Sciatic nerve (tissue), 2 donors: ENCODE measurements at places on chromosomes 12 and 14.

DNA sequence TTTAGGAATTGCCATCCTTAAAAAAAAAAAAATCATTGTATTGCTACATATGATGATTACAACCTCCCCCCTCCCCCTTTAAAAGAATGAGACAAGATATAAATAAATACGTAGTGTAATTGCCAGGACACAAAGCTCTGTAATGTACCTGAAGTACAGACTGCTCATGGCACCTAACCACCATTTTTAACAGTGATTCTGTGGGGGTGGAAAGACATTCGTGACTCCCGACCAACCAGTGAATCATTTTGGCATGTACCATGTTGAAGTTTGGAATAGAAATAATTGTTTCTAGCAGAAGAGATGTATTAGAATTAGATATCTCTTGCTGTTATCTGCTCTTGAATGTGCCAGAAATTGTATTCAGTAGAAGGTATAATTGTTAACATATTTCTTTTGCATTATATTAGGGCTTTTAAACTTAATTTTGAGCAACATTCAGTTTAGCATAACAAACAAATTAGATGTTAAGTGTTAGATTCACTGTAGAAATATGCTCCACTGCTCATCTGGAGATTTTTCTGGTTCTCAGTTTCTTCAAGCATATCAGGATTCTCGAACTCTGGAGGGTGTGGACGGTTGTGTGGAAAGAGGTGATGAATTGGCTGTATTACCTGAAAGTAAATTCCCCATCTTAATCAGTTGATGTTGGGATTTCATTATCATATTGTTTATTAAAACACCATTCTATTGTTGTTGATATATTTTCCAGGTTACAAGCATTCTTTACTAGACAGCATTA lies 31.1 kb downstream of the FRS2 start:
- DNase-seq: no peak

- no peak for DNase-seq
Measured at GRCh38 chr14:95286645-95287044, 33.1 kb downstream of the CLMN start.

DNA sequence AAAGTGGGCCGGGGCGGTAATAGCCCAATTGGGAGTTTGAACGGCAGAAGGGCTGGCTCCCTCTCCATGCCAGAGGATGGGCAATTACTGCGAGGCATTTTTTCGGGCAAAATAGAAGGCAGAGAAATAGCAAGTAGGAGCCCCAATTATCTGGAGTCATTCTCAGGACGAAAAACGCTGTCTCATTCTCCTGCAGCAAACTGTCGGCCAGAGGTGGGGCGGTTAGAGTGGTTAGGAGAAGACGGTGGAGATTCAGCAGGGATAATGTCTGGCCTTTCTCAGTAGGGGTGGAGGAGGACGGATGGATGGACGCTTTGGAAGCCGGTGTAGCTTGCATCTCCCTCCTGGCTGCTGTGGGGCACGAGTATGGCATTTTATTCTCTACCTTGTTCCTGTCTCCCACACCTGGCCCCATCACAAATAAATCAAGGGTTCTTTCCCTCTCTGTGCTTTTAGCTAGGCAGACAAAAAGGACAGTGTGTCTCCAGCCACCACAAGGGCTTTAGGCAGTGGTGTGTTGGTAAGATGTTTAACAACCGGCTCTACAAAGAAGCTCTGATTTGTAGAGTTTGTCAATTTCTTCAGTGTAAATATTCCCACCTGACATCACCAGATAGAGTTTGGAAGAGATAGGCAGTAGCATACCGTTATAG lies 140.5 kb upstream of the LHX5 start:
- DNase-seq: no peak

DNA sequence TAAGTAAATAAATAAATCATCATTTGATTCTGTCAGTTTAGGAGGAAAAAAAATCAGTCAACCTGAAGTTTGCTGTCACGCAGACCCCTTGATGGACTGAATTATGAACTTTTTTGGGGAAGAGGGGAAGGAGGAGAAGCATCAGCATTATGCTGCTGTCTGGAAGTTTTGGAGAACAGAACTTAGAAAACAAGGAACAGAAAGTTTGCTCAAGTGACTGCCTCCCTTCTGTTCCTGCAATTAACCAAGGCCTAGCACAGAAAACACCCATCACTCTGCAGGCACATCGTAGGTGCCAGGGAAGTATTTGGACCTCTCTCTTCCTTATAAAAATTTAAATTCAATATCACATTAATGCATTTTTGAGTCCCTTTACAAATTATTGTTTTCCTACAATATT lies 283.8 kb downstream of the VRK1 start:
- DNase-seq: no peak

DNA sequence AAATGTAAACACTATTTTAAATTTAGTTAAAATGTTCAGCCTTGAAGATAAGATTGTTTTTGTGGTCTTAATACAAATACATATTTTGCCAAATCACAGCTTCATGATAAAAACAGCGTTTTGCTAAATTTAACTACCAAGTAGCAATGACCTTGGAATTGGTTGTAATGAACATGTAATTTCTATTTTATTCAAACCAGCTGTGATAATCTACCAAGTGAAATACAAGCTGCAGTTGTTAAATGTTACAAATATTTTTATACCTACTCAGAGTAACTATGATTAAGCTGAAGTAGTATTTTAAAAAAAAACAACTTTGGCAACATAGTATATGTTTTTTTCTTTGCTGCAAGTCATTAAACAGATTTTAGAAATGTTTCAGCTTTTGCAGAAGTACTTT lies 96.2 kb downstream of the CPSF2 start:
- DNase-seq: no peak

- no peak for DNase-seq
Measured at GRCh38 chr12:66387117-66387516, 84.8 kb downstream of the HELB start.

GRCh38 chr12:34392741-34393085 lies 370.4 kb downstream of the ALG10 start:
- DNase-seq: peak; percentile 45

- DNase-seq: no peak
Measured at GRCh38 chr12:103456006-103456405, 39.8 kb downstream of the C12orf42 start.

GRCh38 chr12:70251226-70251625 lies 8.0 kb downstream of the CNOT2 start:
- no peak for DNase-seq

GRCh38 chr12:31589904-31590641 lies 863 bp downstream of the DENND5B start:
- peak; percentile 77 for DNase-seq

DNA sequence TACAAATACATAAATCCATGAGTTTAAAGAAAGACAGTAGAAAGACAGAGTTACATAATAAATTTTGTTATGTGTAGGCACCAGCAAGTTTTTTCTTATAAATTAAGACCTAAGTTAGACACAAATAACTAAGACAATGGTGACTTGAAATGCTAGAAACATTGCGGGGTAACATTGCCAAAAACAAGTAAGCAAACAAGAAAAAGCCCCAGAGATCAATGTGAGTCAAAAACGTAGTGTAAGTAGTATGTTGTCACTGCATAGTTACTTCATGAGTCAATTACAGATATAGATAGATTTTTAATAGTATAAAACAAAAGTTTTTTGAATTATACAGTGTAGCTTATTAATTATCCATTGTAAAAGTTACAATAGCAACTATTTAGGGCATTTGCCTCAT lies 83.4 kb downstream of the CNTN1 start:
- DNase-seq: no peak

DNA sequence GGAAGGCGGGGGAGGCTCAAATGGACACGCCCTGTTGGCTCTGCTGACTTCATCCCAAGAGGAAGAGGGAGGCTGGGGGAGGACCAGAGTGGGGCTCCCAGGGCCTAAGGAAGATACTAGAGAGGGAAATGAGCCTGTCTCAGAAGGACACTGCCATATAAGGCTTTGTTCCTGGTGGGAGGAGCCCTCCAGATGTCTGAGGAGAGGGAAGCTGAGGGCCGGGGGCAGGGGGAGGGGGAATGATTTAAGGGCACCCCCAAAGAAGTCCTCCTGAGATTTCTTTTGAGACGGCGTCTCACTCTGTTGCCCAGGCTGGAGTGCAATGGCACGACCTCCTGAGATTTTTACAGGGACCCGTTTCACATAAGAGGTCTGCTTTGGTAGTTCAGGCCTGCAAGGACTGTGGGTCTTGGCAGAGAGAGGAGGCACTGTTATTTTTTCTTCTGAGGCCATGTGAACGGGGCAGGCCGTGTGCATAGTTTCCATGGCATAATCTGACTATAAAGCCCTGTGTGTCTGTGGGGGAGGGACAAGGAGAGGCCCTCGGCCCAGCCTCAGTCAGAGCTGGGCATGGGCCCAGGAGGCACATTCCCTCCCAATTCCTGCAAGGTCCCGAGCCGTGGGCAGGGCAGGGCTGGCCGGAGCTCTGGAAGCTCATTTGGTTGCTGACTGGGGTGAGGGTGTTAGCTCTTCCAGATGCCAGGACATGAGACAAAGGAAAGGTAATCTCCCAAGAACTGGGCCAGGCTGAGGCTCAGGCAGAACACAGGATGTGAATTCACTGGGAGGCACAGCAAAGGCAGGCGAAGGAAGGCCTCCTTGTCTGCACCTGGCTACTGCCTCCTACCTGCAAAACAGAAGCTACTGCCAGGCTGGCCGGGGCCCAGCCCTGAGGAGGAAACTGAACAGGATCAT lies 22.2 kb upstream of the PLEKHG3 start:
- DNase-seq: peak; percentile 85

GRCh38 chr14:22427771-22428231 lies 161.2 kb downstream of the DAD1 start:
- no peak for DNase-seq

GRCh38 chr12:106154751-106155273 lies 16.1 kb upstream of the NUAK1 start:
- DNase-seq: no peak

GRCh38 chr14:105531894-105532623 lies 5.7 kb downstream of the TMEM121 start:
- no peak for DNase-seq

- no peak for DNase-seq
Measured at GRCh38 chr14:77498984-77499527, 440 bp upstream of the ISM2 start.

GRCh38 chr12:25800101-25800500 lies 158.4 kb upstream of the RASSF8 start:
- DNase-seq: no peak

GRCh38 chr14:91956616-91957015 lies 9.1 kb upstream of the FBLN5 start:
- no peak for DNase-seq

DNA sequence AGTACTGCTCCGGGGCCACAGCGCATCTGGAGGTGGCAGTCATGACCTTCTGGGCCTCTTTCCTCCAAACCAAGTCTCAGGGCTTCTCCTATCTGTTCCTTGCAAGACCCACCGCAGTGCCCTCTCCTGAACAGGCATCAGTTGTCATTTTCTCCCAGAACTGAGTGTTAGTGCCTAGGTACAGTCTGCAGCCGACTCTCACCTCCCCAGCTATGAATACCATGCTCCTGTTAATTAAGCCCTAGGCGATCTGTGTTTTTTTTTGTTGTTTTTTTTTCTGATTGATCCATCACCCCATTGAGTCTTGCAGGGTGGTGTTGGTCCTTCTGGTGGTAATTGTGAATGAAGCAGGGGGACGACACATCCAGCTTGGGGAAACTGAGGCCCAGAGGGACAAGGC lies 47.5 kb upstream of the DLK1 start:
- no peak for DNase-seq

DNA sequence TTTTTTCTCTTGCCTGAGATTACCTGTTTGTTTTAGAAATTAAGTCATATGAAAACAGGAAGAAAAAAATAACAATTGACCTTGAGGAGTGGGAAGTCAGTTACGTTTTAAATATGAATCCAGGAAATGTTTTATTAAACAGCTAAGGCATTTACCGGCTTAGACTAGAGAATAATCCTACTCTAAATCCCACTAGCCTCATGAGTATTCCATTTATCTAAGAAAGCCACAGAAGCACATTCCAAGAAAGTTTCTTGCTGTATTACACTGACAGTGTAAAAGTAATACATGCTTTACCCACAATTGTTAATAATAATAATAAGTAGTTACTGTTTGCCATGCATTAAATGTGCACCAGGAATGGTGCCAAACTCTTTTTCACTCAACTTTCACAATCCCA lies 90.9 kb downstream of the BMP4 start:
- no peak for DNase-seq

DNA sequence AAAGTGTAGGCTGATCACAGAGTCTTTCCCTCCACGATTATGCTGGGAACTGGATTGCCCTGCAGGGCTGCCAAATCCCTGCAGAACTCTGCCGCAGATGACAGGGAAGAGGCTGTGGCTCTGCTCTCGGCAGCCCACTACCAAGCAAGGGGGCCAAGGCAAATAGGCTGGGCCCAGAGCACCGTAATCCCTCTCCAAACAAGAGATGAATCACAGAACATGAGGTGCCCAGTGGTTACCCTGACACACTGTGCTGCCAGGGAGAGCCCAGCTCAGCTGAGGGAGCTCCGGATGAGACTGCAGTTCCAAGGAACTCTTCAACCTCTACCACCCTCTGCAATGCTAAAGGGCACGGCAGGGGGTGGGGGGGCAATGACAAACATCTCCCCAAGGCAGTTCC lies 33.9 kb downstream of the STON2 start:
- DNase-seq: no peak

DNA sequence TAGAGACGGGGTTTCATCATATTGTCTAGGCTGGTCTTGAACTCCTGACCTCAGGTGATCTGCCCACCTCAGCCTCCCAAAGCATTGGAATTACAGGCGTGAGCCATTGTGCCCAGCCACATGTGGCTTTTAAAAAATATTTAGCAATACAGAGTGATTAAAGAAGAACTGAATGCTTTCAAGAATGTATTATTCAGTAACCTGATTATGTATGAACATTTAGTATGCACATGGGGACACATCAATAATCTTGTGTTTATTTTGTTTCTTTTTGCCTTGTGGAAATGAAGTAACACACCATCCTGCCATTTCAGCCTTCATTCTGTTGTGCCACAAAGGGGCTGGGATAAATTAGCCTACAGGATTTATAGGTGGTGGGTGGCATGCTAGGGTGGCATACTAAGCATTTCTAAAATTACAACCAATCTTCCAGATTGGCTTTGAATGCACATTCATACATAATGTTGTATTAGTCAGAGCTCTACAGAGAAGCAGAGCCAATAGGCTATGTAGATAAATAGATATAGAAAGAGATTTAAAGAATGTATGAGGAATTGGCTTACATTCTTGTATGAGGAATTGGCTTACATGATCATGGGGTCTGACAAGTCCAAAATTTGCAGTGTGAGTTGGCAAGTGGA lies 25.5 kb upstream of the TXNRD1 start:
- DNase-seq: no peak

- no peak for DNase-seq
Measured at GRCh38 chr12:76255692-76256091, 92.5 kb downstream of the BBS10 start.

DNA sequence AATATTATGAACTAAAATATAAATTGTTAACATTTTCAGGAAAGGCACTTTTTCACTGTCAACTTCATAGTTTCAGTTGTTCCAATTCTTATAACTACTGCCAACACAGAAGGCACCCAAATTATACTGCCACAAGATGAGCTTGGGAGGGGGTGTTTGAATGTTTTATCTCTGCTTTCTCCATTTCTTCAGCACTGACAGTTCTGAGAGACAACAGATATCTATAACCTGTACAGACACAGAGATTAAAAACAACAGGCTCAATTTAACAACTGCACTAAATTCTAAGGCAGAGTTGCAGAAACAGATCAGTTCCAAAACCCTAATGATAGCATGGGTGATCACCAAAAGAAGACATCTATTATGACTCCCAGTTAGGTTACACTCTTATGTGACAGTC lies 12.8 kb downstream of the SCAF11 start:
- no peak for DNase-seq

- peak; percentile 38 for DNase-seq
Measured at GRCh38 chr14:68649476-68650189, 143.2 kb downstream of the ZFP36L1 start.
